DMS153 (cell line): ENCODE measurements at places on chromosomes 4 and X.

DNA sequence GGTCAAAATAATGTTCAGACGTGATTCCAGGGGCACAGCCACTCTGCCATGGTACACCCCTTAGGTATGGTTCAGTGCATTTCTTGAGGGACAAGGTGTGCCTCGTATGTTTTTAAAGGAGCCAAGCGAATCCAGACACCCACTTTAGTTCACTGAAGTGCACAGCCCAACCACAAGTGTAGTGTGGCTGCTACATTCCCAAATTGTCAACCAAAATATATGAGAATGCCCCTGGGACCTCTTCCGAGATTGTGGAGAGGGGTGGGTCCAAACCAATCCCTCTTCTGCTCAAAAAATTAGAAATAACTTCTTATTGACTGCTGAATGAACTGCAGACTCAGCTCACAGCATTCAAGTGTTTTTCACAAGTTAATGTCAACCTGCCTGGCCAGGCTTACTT, 7.4 kb upstream of the BRS3 start:
- DNase-seq = no peak

DNA sequence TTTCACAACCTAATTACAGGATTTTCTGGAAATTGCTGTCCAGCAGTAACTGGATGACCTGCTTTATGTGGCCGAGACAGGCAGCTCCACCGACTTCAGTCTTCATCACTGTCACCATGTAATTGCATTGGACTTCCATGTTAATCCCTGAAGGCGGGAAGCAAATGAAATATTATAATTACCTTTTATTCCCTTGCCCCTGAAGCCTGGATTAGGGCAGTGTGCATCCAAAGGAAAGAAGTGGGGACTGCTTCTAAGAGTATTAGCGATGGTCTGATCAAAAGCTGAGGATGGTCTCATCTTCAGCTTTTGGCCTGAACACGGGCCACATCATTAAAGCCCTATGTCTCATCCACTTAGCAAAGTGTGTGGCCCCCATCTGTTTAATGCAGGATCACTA, 311.6 kb upstream of the GALNT7 start:
- DNase-seq = no peak

DNA sequence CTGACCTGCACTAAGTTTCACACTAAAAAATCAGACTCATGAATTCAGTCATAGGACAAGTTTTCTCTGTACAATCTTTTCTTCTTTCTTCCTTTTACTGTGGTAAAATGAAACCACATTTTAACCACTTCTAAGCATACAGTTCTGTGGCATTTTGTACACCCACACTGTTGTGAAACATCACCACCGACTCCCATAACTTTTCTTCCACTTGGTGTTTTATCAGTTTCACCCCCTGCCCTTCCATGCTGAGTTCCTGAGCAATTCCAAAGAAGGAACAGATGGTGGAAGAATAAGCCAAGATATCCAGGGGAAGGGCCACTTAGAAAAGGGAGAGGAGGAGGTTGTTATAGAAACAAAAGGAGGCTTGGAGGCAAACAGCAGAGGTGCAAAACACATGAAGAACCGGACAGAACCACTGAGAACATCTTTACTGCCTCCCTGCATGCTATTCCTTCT, 22.6 kb downstream of the SLC25A4 start:
- DNase-seq = no peak

DNA sequence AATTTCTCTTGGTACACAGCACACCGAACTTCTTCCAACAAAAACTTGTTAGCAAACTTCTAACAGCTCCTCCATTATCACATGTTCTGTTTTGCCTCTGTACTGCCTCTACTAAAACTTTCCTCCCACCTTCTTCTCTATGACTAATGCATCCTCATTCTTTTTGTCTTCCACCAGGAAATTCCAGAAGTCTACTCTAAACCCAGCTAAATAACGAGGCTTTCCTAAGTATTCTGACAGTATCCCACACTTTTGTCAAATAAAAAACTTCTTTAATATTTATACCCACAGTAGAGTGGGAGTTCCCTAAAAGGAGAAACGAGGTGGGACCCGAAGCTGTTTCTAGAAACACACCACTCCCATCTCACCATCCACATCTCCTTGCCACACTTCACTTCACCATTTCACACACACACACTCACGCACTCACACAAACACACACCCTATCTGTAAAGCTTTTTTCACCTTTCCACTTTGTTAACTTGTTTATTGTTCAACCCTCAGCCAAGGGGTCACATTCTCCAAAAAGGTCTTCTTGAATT, 280.3 kb downstream of the ARAP2 start:
- DNase-seq = no peak
